Activated T-cell treated with anti-CD3 and anti-CD28 coated beads for 24 hours (primary cell): ENCODE measurements at places on chromosomes 7 and 10.

- no peak for DNase-seq
Observed at GRCh38 chr10:133440633-133441285, 13.0 kb upstream of the SCART1 start.

DNA sequence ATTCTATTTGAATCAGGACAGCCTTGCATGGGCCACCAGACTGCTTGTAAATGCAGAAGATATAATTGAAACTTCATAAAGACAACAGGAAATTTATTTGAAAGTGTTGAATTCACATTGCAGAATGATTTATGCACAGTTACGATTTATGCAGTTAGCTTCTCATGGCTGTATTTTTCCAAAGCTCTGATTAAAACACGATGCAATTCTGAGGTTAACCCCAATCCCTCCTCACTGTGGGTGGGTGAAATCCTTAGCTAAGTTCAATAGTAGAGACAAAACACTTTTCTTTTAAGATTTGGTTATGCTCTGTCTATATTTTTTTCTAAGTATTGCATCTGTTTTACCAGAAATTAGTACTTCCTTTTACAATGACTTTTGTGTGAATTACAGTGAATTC is 728.8 kb upstream of the IGFBP3 start:
- no peak for DNase-seq

DNA sequence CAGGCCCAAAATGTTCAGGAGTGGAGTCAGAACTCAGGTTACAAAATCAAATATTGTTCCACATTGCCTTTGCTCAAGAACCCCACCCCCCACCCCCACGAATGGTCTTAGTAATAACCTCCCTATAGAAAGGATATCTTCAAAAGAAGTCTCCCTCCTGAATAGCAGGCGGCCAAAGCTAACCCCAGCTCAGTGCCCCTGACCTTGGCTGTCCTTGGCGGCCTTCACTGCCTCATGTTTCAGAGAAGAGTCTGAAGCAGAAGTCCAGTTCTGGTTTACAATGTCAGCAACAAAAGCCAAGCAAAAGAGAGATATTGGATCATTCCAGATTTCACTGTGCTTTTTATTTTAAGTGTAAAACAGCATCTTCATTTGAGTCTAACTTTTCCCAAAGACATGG is 476.5 kb upstream of the NRP1 start:
- no peak for DNase-seq

DNA sequence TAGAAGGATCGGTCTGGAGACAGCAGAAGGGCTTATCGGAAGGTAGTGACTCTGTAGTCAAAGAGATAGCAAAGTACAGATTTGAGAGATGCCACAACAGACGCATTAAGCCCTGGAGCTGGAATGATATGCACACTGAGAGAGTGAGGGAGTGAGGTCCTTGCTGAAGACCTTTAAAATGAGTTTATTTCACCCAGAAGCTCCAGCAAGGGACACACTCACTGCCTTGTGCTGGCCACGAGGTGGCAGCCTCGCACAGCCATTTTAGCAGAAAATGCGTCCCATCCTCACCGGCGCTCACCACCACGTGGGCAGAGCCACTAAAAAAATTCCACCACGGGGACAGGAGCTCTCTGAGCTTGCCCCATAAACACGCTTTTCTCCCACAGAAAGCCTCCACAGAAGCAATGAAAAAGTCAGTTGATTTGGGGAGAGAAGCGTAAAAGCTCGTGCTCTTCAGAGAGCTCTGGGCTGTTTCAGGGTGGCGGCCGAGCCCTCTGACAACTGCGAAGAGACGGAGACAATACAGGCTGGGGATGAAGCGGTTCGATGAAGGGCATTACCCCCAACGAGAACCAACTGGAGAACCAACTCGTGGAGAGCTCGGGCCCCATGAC is 163.0 kb upstream of the KLF14 start:
- peak; percentile 67 for DNase-seq

GRCh38 chr10:15096661-15097010 is 519 bp upstream of the RPP38 start:
- no peak for DNase-seq

DNA sequence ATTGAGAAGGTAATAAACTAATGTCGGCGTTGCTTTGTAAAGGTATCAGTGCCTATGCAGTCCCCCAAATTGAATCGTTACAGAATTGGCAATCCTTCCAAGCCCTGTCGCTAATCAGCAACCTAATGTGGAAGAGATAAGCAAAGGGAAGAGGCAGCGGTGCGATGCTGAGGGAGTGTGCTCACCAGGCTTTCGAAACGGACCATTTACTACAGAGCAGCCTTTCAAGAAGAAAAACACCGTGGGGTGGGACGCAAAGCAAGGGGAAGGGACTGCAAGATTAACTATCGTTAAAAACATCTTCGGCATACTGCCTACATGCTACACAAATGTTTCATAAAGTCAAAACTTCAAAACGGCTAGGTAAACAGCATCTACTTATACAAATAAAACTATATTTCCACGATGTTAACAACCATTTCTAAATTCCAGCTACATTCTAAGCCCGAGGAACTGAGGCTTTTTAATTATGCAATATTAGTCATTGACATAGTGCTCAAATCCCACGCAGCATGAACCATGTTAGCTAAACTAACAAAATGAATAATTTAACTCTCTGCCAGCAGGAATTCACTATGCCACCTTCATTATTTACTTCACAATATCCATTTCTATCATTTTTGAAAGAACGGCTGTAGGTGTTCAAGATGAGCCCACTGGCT is 85.2 kb downstream of the CHCHD3 start:
- no peak for DNase-seq

DNA sequence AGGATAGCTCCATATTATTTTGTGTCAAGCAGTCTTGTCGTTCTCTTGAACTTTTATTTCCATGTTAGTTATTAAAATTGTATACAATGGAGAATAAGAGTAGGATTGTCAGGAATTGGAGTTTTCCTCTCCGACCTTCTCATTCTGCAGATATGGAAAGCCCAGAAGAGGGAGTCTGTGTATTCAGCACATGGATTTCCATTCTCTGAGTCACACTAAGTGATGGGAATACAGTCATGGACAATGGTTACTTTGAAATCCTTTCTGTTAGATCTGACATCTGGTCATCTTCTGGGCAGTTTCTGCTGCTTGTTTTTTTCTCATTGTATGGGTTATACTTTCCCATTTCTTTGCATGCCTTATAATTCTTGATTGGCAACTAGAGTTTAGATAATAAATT is 5.0 kb upstream of the TASOR2 start:
- no peak for DNase-seq

GRCh38 chr7:116561697-116562483 is 37.1 kb downstream of the CAV1 start:
- no peak for DNase-seq

DNA sequence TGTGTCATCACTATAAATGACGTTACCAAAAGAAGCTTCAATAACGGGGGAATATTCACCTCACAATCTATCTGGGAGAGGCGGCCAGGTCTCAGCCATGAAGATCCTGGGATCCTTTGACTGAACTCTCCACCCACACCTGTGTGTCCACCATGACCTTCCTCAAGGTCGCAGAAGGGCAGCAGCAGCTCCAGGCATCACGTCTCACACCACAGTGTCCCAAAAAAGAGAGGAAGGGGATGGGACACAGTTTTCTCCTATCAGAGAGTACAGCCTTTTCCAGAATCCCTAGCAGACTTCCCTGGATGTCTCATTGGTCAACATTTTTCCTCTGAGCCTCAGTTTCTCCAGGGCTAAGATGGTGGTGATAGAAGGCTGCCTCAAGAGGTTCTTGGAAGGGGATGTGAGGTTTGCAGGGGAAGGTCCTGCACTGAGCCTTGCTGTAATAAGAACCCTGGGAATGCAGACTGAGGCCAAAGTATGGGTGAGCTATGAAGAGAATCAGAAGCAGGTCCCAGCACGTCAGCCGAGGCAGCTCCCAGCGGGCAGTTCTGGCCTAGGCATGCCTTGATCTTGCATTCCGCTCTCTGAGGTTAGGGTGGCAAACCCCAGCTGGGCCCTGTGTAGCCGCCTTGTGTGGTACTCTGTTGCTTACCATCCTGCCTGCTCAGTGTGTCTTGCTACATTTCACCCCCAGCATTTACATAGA is 63.8 kb downstream of the COL26A1 start:
- no peak for DNase-seq

GRCh38 chr10:123906884-123907652 is 15.5 kb upstream of the CPXM2 start:
- DNase-seq: no peak

GRCh38 chr10:98041352-98042043 is 11.1 kb upstream of the CRTAC1 start:
- DNase-seq: peak; percentile 7

- DNase-seq: no peak
Observed at GRCh38 chr7:129083525-129083924, 28.6 kb upstream of the TNPO3 start.

- DNase-seq: no peak
Observed at GRCh38 chr7:131010029-131010716, 276.2 kb upstream of the KLF14 start.

DNA sequence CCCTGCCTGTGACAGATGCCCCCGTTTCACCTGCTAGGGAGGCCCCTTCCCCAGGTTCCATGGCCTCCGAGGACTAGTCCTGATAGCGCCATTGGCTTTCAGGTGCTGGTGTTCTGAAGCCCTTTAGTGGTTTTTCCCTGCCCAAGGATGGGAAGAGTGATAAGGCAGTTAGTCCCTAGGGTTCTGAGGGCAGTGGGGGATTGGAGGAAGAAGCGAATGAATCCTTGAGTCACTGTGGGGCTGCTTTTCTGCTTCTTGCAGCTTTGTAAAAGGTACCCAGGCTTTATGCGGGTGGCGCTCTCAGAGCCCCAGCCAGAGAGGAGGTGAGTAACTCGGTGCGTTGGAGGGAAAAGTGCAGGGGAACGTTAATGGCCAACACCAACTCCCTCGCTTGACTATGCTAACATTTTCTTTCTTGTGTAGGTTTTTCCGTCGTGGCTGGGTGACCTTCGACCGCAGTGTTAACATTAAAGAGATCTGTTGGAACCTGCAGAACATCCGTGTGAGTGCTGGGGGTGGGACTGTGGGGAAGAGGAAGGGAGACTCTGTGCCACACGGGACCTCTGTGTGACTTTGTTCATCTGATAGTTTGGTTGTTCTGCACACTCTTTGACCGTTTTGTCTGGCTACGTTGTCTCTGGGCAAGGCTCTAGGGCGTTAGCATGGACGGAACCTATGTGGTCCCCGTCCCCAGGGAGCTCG is 3.9 kb downstream of the UFSP1 start:
- no peak for DNase-seq

GRCh38 chr10:29879862-29880261 is 179.5 kb downstream of the JCAD start:
- no peak for DNase-seq

DNA sequence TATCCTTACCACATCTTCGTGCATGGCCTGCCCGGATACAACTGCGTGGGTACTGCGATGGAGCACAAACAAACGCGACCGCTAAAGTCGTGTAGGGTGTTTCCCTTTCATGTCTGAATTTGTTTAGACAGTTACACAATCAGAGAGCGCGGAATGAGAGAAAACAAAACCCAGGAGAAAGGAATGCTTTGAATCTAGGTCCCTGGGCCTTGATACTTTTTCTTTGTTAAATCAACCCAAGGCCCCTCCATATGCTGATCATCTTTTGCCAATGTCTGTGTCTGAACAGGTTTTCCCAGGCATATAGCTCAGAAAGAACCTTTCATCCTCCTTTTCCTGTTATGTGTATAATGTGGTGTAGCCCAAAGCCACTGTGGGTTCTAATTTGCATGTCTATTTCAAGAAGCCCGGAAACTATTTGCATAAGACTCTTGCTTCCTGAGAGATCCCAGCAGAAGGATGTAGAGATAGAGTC is 145.8 kb downstream of the FRMD4A start:
- peak; percentile 13 for DNase-seq

GRCh38 chr7:2405601-2406345 is 2.4 kb downstream of the CHST12 start:
- DNase-seq: peak; percentile 36

GRCh38 chr7:18740579-18740988 is 245.0 kb downstream of the HDAC9 start:
- DNase-seq: no peak

DNA sequence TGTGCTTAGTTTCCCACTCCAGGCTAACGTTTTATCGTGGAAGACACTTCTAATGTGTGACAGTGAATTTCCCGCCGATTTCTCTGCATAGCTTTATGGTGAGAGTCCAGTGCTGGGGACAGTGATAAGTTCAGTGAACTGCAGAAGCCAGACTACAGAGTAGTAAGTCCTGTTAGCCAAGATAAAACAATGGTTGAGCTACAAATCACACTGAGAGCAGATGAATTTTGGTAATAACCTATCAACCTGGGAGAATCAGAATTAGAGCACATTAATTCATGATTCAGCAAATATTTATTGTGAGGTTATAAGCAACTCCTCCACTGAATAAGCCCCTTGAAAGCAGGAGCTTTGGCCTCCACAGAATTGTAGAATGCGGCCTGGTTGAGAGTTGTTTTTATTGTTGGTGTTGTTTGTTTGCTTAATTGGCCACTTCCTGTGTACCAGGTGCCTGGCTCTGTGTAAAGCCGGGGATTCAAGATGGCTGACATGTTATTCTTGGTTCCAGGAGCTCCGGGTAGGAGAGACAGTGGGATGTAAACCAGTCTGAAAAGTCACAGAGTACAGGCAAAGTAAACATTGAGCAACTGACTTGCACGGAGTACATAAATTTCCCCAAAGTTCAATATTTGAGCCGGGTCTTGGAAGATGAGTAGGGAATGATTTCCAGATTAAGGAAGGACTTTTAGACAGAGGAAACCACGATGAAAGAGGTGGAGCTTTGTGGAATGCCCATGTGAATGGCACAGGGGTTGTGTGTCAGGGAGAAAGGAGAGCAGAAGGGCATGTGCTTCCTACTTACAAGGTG is 112.7 kb downstream of the SNX10 start:
- DNase-seq: no peak

DNA sequence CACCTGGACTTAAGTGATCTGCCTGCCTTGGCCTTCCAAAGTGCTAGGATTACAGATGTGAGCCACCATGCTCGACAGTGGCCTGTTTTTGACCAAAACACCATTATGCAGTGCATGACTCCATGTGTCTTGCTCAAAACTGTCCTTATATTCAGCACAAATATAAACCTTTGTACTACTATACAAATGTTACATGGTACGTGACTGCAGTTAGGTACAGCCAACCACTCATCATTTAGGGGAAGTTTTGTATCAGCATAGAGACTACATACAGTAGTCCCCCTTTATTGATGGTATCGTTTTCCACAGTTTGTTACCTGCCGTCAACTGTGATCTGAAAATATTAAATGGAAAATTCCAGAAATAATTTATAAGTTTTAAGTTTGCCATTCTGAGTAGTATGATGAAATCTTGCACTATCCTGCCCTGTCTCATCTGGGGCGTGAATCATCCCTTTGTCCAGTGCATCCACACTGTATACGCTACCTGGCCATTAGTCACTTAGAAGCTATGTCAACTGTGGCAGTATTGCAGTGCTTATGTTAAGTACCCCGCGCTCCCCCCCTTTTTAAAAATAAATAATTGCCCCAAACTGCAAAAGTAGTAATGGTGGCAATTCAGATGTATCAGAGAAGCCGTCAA is 23.3 kb upstream of the ZNF282 start:
- no peak for DNase-seq
